Fibroblast of skin of right biceps (primary cell): ENCODE measurements at places on chromosomes 1 and 21.

GRCh38 chr1:10429868-10430215 lies 391 bp upstream of the CENPS start:
- DNase-seq, result no peak

DNA sequence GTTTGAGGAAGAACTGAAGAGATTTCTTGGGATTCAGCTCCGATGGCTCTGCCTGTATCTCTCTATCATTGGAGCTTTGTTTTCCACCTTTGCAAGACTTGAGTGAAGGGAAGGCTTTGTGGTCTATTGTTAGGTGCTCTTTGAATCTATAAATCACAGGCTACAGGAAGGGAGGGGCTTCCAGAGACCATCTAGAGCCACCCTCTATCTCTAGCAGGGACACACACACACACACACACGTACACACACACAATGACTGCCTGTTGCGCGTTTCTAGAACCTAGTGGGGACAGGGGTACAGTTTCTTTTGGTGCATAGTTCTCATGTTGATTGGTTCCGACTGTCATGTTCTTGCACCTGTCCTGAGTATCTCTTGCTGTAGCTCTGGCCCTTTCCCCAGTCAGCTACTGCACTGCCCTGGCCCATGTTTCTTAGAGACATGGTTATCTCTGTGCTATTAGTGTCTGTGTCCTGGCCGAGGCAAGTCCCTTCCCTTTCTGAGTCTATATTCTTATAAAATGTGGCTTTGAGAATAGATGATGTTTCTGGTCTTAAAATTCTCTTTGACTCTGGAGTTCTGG lies 60.7 kb downstream of the MAN1C1 start:
- DNase-seq, result no peak

GRCh38 chr1:111082421-111083203 lies 57.3 kb downstream of the DRAM2 start:
- DNase-seq, result peak; percentile 18

DNA sequence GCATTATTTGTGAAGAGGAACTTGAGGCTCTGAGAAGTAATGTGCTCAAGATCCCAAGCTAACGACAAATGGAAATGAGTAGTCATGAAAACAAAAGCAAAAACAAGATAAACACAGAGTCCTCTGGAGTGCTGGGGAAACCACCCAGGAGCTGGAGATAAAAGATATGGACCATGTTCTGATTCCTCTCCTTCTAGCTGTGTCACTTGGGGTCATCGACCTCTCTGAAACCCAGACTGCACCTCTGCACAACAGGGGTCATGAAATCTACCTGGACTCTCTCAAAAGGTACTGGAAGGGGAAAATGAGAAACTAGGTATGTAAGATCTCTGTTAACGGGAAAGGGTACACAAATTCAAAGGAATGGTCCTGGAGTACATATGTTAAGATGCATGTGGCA lies 6.5 kb downstream of the PGLYRP4 start:
- DNase-seq, result no peak

- DNase-seq, result no peak
Measured at GRCh38 chr21:45420061-45421041, 15.4 kb downstream of the COL18A1 start.

GRCh38 chr1:85427849-85428248 lies 37.1 kb downstream of the DDAH1 start:
- no peak for DNase-seq

DNA sequence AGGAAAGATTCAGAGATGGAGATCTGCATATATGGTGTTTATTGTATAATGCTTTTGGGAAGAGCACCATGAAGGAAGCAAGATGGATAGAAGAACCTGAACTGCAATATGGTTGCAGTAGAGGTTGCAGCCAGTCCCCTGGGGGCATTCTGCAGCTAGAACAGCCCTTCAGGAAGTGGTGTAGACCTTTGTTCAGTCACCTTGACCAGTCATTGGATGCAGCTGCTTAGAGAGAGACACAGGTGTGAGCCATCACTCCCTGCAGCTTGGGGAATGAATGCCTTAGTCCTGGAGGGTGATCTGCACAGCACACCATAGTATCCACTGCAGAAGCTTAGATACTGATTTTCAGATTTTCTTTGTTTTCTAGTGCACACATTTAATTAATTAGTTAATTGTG lies 42.3 kb downstream of the NEK7 start:
- DNase-seq, result no peak

DNA sequence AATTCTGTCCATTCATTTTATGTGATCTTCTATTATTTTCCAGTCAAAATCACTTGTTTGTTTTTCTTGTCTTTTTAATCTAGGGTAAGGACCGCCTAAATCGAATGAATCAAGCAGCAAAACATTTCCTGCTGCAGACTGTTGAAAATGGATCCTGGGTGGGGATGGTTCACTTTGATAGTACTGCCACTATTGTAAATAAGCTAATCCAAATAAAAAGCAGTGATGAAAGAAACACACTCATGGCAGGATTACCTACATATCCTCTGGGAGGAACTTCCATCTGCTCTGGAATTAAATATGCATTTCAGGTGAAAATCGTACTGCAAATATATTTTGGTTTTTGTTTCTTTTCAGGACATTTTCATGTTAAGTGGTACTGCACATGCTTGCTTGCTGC lies 20.5 kb downstream of the CLCA4 start:
- no peak for DNase-seq

GRCh38 chr1:92485381-92486250 lies 1.1 kb downstream of the GFI1 start:
- DNase-seq, result no peak

DNA sequence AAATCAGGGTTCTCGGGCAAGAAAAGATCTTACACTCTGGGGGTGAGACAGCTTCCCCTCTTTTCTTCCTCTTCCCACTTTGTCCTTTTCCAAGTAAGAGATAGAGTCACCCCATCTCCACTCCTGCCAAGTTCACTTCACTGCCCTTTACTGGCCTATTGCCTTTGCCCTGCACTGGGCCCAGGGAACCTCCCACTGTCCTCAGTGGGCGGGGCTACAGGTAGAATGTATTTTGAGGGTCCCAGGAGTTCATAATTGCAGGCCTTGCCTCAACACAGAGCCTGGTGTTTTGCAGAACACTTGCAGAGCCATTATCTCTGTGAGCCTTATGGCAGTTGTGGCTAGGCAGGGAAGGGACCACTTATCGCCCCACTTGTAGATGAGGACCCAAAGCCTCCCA lies 3.3 kb downstream of the AMPD2 start:
- no peak for DNase-seq

- peak; percentile 79 for DNase-seq
Measured at GRCh38 chr1:41936107-41936506, 17.4 kb upstream of the HIVEP3 start.

- DNase-seq, result peak; percentile 18
Measured at GRCh38 chr1:179366093-179366800, 476 bp downstream of the AXDND1 start.

DNA sequence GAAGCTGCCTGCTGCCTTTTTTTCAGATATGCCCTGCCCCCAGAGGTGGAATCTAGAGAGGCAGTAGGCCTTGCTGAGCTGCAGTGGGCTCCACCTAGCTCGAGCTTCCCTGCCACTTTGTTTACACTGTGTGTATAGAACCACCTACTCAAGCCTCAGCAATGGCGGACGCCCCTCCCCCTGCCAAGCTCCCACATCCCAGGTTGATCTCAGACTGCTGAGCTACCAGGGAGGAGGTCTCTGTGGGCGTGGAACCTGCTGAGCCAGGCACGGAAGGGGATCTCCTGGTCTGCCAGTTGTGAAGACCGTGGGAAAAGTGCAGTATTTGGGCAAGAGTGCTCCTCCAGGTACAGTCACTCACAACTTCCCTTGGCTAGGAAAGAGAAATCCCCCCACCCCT lies 65.1 kb downstream of the MSH4 start:
- no peak for DNase-seq

DNA sequence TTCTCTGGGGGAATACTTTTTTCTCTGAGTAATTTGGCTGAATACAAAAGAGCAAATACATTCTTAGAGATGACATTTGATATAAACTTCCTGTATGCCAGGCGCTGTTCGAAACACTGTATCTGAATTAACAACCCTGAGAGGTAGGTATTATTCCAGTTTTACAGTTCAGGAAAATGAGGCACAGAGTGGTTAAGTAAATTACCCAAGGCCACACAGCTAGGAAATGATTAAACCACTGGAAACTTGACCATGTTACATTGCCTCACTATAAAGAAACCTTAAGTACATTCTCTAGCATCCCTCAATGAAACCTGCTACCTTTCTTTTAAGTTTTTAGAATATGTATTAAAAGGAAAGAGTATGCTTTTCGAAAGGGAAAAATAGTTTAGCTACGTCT lies 54.6 kb downstream of the SMYD2 start:
- DNase-seq, result no peak

DNA sequence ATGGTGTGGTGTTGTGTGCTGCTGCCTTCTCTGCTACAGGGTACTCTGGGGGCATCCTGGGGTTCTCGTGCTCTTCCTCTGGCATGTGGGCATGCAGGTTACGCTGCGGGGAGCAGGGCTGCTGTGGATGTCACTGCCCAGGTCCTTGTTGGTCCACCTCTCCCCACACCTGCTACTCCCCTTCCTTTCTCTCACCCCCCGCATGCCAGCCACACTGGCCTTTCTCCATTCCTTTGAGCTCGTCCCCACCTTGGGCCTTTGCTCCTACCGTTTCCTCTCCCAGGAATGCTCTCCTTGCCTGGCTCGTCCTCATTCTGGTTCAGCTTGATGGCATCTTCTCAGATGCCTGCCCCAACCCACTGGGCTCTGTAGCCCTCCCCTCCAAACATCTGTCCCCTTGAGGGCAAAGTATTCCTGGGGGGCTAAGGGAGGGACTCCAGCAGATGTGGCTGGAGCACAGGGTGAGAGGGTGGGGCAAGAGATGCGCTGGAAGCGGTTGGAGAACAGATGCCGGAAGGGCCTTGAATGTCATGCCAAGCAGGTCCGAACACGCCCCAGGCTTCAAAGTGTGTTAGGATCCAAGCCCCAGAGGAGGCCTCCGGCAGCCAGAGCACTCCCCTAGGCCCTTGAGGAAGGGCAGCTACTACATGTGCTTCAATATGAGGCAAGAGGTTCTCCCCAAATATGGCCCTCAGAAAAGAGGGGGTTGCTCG lies 23.4 kb downstream of the DMRTB1 start:
- DNase-seq, result no peak

- DNase-seq, result no peak
Measured at GRCh38 chr1:221308534-221309511, 429.6 kb downstream of the HLX start.

GRCh38 chr1:225448146-225448805 lies 20.4 kb upstream of the LBR start:
- no peak for DNase-seq

DNA sequence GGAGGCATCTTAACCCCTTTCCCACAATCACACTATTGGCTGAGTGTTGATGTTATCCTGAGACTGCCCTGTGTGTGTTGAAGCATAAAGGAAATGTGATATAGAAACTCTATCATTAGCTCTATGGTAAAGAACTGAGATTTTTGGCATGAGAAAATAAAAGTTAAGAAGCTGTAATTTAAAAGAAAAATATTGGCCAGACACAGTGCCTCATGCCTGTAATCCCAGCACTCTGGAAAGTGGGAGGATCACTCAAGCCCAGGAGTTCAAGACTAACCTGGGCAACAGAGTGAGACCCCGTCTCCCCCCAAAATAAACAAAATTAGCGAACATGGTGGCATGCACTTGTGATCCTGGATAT lies 14.2 kb upstream of the RIPK4 start:
- DNase-seq, result no peak

DNA sequence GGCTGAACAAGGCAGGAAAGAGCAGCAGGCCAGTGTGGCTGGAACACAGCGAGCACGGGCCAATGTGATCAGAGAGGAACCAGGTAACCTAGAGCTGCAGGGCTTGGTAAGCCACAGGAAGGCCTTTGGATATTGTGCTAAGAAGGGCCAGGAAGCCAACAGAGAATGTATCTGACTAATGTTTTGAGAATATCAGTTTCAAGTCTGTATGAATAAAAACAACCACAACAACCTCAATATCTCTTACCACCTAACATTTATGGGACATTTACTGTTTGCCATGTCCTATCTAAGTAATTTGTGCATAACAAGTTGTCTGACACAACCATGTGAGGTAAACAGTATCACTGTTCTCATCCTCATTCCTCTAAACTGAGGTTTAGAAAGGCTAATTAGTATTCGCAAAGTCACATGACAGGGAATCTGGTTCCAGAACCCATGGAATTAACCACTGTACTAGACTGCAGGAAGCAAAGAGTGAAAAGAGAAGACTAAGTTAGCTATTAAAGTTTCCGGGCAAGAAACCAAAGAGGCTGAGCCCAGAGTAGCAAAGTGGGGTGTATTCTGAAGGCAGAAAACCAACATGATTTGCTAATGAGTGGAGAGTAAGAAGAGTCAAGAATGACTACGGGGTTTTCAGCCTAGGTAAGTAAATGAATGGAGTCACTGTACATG lies 38.9 kb downstream of the SPRTN start:
- DNase-seq, result no peak

- no peak for DNase-seq
Measured at GRCh38 chr1:232302376-232303221, 327.3 kb downstream of the SIPA1L2 start.

GRCh38 chr1:160548183-160548582 lies 25.1 kb upstream of the SLAMF6 start:
- DNase-seq, result no peak
